Activated CD8-positive, alpha-beta memory T cell treated with anti-CD3 and anti-CD28 coated beads for 4 hours (primary cell): ENCODE measurements at places on chromosomes 5 and 9.

DNA sequence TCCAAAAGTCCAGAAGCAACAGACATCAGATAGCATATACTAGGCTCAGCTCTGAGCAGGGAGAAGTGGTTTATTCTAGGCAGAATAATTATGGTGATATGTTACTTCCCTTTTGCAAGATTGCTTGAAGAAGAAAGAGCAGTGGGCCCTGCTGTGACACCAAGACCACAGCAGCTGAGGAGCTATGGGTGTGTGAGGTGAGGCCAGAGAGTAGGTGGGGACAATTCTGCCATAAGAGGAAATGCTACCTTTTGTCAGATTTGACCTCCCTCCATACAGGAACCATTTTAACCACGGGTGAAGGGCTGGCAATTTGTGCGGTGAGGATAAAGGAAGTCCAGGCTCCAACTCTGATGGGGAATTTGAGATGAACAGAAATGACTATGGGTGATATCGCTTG, 51.3 kb downstream of the TNFSF15 start:
- DNase-seq = no peak

DNA sequence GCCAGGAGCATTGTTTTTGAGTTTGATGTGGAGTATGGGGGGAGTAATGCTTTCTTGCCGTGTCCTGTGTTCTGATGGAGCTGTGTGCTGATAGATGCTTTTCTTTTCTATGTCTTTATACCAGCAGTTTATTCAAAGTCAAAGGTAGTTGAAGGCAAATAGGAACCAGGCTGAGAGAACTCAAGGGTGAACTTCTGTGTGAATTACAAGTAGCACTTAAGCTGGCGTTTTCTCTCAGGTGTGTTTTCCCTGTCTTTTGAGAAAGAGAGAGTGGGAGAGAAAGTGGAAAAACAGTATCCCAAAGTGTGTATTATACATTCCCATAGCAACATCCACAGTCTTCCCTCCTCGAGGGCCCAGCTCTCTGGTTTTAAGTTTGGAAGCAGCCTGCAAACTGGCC, 1.5 kb downstream of the TNFAIP8 start:
- no peak for DNase-seq

DNA sequence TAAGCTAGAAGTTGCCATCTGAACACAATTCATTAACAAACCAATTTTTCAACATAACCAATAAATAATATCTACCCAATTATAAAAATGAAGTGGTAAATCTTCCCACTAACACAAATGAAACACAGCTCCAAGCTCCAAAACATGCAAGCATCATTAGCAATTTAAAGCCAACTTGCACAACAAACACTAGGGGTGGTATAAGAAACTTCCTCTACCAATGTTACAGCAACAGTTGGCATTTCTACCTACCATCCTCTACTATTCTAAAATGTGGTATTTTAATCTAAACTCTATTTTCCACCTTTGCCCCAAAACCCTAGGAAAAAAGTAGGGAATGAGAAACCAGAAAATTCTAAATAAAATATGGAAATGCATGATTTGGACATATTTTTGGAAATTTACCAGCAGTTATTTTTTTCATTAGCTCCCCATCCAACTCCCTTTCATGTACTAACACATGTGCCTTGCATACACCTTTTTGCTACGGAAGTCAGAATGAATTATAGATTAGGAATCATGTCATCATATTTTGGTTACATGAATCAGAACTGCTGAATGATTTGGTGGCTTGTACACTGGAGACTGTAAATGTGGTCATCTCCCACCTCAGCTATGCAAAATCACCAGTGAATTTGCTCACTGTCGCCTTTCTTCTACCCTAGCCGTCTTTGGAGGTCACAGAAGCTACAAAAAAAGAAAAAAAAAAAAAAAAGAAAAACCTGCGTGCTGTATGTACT, 4.1 kb downstream of the NR6A1 start:
- DNase-seq = no peak

- no peak for DNase-seq
Measured at GRCh38 chr9:5869315-5870019, 21.2 kb upstream of the MLANA start.

- DNase-seq = no peak
Measured at GRCh38 chr9:130627051-130627450, 37.3 kb upstream of the PRDM12 start.
